ENCODE measurements at places on chromosomes 3 and 15.

- no peak for DNase-seq
These were observed 82.6 kb upstream of the SMAD3 start for GRCh38 chr15:66982816-66983215.

- no peak for DNase-seq
These were observed 59.5 kb upstream of the STRIT1 start for GRCh38 chr3:155352900-155353490.

DNA sequence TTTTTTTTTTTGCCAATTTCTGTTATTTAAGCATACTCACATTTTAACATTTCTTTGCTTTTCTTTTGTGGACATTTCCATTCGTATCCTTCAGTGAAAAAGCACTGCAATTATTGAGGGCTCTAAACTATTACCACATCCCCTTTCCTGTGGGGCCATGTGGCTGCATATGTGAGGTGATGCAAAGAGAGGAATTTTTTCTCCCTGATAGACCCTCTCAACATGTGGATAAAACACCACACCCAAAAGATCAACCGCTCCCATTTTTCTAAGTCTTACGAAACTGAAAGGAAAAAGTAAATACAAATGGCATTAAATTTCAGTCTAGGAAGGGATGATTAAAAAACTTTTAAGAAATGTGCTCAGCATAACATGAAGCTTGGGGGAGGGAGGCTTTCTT is 68.8 kb downstream of the DNAJC13 start:
- DNase-seq = no peak

- DNase-seq = no peak
These were observed 114.1 kb downstream of the CHDH start for GRCh38 chr3:53731934-53732624.

- no peak for DNase-seq
These were observed 38.1 kb downstream of the TMEM212 start for GRCh38 chr3:171881251-171881650.

DNA sequence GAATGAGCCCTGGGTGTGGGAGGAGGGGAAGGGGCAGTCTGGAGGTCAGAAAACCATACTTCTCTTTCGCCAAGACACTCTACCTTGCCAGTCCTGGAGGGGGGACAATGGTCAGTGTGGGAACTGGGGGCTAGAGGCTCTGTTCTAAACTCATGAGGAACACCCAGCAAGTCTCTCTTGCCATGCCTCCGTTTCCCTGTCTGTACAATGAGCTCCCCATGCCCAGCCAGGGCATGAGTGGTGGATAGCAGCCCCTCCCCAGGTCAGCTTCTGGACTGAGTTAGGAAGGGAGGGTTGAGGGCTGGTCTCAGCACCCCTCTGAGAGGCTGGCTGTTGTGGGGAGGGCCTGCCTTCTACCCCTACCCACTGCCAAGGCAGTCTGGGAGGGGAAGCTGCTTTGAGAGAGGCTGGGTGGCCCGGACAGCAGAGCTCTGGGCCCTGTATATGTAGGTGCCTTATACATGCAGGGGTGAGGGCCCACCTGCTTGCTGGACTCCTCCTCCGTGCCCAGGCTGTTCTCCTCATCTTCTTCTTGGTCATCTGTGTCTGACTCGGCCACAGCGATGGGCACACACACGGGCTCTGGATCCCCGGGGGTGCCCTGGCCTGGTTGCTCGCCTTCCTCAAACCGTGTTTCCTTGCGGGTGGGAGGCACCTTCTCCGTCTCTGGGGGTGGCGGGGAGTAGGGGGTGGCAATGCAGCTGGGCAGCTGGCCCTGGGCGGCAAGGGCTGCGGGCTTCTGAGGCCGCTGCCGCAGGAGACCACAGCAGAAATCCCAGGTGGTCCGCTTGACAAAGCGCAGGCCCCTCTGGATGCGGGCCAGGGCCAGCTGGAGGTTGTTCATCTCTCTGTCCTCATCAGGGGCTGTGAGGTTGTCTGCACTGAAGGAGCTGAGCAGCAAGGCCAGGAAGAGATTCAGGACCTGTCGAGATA is 68.8 kb downstream of the SCN5A start:
- DNase-seq = no peak

DNA sequence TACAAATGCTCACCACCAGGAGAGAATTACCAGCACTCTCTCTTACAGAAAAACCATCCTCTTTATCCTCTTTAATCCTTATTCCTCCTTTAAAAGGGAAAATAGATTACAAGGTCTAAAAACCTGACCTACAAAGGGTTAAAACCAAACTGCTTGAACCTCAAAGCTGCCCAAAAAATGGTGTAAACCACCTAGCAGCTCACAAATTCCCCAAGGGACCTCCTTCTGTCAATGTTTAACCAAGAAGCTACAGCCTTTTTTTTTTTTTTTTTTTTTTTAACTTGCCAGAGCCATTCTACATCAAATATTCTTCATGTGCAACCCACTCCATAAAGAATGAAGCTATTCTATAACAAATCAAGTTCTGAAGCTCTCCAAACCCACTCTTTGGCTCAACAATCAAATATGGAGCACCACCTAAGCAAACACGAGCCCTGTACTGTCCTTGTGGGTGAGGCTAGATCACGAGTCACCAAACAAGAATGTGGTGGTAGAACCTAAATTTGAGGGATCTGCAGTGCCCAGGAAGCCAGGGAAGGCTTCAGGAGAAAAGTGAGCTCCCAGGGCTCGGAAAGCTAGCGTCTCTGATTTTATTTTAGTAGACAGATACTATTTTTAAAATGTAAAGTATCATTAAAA is 20.1 kb downstream of the OSBPL10 start:
- DNase-seq = no peak

- DNase-seq = no peak
These were observed 701 bp downstream of the SGO1 start for GRCh38 chr3:20185331-20185678.

DNA sequence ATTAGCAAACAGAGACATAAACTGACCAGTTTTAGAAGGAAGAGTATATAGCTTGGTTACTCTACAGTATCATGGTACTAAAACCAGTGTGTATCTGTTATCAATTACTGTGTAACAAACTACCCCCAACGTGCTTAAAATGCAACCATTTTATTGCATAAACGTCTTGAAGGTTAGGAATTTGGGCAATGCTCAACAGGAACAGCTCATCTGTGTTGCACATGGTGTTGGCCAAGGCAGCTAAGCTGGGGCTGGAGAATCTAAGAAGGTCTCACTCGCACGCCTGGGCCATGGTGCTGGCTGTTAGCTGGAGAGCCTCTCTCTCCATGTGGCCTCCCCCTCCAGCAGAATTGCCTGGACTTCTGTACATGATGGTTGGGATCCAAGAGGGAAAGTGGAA is 81.2 kb upstream of the THBS1 start:
- no peak for DNase-seq

GRCh38 chr3:182420741-182421140 is 372.6 kb upstream of the ATP11B start:
- DNase-seq = no peak

DNA sequence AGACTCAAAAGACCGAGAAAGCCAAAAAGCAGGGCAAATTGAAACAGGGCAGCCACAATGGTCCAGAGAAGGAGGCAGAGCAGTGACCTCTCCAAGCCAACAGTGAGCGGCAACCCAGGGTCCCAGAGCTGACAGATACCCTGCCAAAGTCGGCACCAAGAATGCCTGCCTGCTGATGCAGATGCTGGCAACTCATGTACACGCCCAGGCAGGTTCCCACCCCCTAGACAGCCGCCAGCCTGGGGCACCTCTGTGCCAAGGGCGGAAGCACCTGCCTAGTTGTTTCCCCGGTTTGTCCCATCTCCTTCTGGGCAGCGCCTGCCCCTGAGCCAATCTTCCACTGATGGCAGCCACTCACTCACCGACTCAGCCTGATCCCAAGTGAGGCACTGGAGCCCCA is 22.1 kb downstream of the KLHL25 start:
- DNase-seq = no peak

DNA sequence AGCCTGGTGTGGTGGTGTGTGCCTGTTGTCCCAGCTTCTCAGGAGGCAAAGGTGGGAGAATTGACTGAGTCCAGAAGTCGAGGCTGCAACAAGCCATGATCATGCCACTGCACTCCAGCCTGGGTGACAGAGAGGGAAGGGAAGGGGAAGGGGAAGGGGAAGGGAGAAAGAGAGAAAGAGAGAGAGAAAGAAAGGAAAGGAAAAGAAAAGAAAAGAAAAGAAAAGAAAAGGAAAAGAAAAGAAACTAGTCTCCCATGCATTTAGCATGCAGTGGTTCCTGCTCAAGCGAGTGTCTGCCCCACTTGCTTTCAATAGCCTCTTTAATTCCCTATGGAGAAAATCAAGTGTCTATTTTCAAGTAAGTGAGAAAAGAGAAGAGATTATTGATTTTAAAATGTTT is 20.6 kb upstream of the CAPN7 start:
- no peak for DNase-seq

GRCh38 chr3:131755380-131755779 is 252.6 kb upstream of the MRPL3 start:
- no peak for DNase-seq

DNA sequence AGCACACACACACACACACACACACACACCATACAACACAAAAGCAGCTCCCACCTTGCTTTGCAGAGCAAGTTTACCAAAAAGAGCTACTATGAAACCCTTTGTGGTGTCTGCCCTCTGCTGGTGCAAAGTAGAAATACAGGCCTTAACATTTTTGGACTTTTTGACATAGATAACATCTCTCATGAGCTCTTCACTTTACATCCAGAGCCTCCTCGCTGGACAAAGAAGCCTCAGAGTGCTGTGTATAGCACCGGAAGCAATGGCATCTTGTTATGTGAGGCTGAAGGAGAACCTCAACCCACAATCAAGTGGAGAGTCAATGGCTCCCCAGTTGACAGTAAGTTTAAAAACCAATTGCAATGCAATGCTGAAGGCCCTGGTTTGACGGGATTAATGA is 157.9 kb downstream of the CHL1 start:
- no peak for DNase-seq

DNA sequence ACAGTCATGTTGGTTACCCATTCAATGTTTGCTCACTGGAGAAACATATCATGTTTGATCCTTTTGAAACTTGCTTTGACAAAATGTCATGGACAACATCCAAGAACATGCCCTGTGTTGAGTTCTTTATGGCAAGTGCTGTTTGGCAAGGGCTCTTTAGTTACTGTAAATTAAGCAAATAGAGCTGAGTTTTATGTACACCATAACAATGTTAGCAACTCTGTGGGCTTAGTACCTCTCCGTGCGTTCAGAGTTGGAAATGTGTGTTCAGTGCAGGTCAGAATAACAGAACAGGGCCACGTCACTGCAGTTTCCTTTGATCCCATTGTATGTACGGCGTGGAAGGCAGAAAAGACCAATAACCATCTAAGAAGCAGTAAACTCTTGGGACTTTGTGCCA is 132.5 kb downstream of the MYRIP start:
- no peak for DNase-seq

DNA sequence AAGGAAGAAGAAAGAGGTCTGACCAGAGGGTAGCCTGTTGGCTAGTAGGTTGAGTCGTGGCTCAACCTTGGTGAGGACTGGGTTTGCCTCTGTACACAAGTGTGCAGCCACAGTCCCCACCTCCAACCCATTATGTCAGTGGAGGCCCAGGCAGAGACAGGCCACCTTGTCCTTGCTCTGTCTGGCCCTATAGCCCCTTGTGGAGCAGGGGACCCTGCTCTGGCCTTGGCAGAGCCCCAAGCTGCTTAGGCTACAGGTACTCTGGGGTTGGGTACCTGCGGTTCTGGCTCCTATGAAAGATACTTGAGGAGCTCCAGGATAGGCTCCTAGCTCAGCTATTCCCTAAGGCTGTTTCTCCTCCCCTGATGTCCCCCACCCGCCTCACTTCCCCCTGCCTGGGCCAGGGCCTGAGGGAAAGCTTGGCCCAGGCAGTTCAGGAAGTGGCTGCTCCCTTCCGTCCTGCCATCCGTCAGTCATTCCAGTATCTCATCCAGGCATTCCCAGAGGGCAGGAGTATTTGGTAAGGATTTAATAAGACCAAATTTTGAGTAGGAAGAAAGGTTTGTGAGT is 44.0 kb downstream of the FGD5 start:
- DNase-seq = no peak

GRCh38 chr15:97875513-97876280 is 84.8 kb upstream of the ARRDC4 start:
- DNase-seq = no peak

GRCh38 chr3:54331341-54331740 is 209.0 kb downstream of the CACNA2D3 start:
- DNase-seq = no peak

- DNase-seq = no peak
These were observed 2.5 kb downstream of the KLF13 start for GRCh38 chr15:31328969-31329639.

DNA sequence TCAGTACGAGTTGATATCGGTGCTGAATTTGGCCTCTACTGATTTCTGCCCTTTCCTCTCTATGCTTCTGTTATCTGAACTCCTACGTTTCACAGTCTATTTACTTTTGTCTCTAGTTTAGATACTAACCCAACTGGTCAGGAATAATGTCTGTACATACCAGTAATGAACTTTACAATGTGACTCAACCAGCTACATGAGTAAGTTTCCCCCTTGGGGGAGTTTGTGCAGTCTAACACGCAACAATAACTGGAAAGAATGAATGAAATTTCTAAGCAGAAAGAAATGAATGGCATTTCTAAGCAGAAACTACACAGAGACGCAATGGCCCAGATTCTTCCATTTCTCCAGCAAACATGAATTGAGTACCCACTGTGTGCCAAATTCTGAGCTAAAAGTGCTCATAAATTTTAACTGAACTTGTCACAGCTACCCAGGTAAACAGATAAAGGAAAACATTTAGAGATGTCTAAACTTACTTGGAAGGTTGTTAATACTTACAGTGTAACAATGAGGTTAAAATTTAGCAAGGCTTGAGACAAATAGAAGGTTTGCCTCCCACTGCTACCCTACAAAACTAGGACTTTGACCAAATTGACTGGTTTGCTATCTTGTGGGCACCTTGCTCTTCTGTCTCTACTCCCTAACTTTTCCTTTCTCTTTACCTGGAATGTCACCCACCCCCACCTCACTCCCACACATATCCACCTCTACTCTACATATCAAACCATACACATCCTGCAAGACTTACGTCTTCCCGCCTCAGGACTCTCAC is 11.6 kb downstream of the UPK1B start:
- no peak for DNase-seq

GRCh38 chr3:114217266-114217665 is 20.1 kb downstream of the ZNF80 start:
- DNase-seq = no peak

DNA sequence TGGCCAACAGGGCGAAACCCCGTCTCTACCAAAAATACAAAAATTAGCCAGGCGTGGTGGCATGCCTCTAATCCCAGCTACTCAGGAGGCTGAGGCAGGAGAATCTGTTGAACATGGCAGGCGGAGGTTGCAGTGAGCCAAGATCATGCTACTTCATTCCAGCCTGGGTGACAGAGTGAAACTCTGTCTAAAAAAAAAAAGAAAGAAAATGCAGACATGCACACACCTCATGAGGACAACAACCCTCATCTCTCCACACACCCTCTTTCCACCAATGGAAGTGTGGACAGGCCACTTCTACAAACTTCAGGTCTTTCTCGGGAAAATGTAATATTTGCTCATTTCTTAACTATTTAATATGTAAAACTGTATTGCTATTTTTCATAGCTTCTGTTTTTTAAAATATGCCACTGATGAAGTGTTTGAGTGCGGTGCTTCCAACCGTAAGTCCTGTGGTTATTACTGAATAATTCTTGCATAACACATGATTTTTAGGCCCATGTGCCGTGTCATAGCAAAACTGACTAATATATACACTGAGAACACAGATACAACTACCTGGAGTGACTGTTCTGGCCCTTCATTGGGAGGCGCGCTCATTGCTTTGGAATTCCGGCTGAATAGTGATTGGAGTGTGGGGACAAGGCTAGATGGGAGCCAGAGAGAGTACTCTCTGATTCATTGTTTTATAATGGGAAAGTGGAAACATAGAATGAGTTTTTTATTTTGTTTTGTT is 23.1 kb downstream of the LRRC31 start:
- no peak for DNase-seq
